ENCODE measurements at places on chromosomes 3 and 15. TPM values are rescaled to one million over a fixed set of nuclear protein-coding genes. Genes with fewer than 3 reads are reported as not detected.

Gene PEX11A
- 15.9 TPM for total RNA-seq

Gene DAZL
- total RNA-seq, result not detected

Gene ECE2
- not detected for total RNA-seq

Gene WDR5B
- 5.4 TPM for total RNA-seq

Gene RNF168
- 13.7 TPM for total RNA-seq

Gene WDR72
- total RNA-seq, result not detected

Gene RASGRP1
- total RNA-seq, result not detected
